ENCODE measurements at places on chromosomes 16 and 17. TPM values are rescaled to one million over a fixed set of nuclear protein-coding genes. Genes with fewer than 3 reads are reported as not detected.

DNA sequence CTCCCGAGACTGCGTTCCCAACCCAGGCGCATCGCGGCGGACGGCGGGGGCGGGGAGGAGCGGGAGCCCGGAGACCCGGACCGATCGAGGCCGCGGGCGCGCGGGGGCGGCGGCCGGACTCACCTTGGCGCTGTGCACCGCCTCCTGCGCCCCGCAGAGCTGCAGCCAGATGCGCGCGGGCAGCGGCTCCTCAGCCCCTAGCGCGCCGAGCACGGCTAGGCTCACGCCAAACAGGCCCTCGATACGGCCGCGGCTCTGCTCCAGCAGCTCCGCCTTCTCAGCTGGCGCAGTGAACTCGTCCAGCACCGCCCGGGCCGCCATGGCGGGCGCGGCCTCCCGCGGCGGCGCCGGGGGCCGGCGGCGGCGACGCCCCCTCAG is 339 bp downstream of the N4BP1 start:
- DNase-seq, result no peak

DNA sequence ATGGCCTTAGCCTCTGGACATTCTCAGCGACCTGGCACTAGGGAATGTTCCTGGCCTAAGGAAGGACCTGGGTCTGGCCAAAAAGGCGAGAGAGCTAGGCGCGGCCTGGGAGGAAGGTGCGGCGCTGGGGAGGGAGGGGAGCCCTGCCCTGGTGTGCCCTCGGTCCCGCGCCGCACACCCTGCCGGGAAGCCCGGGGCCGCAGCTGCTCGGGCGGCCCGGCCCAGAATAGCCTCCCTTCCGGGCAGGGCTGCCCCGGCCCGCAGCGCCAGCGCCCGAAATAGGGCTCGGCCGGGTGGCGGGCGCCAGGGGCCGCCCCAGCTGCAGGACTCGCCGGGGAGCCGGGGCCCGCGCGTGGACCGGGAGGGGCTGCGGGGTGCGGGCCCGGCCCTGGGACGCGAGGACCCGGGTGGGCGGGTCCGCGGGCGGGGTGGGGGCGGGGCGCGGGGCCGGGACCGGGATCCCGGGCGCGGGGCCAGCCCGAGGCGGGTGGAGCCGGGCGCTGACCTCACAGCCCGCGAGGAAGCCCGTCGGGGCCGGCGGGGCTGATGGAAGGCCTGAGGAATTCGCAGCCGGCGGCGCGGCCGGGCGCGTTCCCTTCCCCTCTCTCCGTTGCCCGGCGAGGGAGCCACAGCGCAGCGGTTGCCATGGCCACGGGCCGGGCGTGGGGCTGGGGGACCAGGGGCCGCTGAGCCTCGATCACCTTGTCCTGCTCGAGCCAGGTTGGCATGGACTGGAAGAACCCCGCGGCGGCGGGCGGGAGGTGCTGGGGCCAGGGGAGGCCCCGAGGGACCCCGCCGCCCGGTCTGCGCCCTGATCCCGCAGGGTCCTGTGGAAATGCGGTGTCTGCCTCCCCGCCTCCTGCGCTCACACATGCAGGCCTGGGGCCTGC is 18.1 kb downstream of the SOCS3 start:
- DNase-seq, result no peak

GRCh38 chr17:56593646-56594319 is at the start of gene NOG:
Gene NOG, plus strand, starts transcription at chr17:56593699. Its CDS starts 525 bp downstream, at chr17:56594224.
- DNase-seq, result peak; percentile 13

DNA sequence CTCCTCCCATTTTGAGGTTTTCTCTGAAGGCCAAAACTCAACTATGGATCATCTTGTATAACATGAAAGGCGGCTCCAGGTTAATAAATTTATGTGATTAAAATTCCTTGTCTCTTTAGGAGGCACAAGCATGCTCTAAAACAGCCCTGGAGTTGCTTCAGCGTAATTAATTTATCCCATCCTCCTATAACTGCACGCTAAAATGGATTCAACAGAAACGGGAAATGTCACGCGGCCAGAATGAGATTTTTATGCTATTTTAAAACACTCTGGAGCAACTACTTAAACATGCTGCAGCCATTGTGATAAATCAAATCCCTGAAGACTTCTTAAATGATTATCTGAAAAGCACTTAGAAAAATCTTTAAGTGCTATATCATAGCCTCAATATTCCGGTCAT is 106.6 kb downstream of the ADAMTS18 start:
- no peak for DNase-seq

DNA sequence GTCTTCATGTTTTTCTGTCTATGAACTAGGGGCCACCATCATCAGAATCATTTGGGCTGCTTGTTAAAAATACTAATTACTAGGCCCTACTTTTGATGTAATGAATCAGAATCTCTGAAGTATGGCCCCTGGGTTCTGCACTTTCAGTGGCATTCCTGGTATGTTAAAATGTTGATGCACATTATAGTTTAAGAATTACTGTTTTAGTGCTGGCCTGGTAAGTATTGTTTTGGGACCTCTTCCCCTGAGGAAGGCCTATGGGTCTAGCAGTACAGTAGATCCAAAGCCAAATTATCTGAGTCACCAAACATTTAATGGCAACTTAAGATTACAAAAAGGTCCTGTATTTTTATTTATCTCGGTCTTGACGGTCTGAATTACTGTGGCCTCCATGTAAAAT is 58.8 kb downstream of the AP2B1 start:
- no peak for DNase-seq

DNA sequence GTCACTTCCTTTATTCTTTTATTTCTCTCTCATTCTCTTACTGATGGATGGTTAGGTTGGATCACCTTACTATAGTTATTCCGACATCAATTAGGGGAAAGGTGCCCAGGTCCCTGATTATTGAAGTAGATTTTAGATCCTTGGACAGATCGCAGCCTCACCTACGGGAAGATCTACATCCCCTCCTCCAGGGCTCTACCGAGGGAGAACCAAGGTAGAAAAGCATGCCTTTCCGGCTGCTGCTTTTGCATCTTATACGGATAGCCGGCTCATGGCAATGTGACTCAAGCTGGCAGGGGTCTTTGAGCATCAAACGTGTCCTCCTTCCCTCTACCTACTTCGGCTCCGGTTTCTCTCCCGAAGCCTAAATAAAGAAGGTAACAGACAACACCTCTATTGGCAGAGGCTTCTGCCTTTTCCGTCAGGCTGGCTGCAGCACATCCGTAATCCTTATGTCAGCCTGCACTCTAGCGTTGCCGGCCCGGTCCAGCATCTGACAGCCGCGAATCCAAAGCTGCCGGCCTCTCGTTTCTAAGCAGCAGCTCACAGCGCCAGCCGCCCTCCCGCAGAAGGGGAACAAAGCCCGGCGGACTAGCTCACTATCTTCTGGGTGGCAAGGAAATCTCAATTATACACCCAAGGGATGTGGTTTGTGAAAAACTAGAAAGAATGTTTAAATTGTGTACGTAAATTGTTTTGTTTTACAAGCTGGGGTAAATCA is 46.9 kb downstream of the IRX6 start:
- peak; percentile 7 for DNase-seq

- peak; percentile 86 for DNase-seq
Observed at GRCh38 chr16:502179-502943, 25.2 kb upstream of the CAPN15 start.

DNA sequence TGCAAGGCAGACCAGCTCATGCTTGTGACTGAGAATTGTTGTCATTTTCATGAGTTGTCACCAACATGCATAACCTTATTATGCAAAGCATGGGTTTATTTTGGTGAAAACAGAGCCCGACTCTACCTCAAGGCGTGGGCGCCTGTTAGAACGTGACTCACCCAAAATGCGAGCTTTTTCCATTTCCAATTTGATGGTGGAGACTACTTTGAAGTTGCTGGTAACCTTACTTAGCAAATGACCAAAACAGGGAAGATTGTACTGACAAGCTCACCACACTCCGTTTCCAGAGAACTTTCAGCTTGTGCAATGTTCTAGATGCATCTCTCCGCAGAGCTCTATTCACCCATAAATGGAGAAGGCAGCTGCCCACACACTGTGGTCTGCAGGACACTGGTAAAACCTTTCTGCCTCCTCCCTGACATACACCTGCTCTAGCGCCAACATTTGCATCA is 284.5 kb downstream of the MAF start:
- DNase-seq, result no peak

DNA sequence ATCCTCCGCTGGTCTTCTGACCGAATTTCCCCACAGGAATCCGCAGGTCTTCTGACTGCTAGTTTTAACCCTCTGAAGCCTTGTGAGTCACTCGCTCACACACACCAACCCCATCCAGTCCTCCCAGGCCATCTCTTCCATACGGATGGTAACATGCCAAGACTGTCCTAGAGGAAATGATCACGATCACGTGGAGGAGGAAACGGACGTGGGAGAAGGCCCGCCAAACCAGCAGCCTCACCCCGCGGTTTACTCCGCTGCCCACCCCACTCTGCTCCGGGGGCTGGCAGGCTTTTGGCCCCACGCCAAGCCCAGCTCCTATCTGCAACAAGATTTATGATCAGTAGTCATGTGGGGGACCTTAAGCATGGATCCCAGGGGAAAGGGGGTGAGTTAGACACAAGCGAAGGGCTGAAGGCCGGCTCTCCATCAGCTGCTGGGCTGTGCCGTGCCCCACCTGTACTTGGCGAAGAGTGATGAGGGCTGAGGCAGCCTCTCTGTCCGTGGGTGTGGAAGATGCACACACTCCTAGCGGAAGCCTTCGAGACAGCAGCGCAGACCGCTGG is 1.5 kb upstream of the FAAP100 start:
- no peak for DNase-seq

GRCh38 chr16:86664522-86665318 is 86.4 kb downstream of the FOXL1 start:
- DNase-seq, result peak; percentile 84

- DNase-seq, result no peak
Observed at GRCh38 chr17:66527335-66527734, 224.9 kb downstream of the PRKCA start.

- DNase-seq, result no peak
Observed at GRCh38 chr17:6162216-6162615, 92.0 kb downstream of the WSCD1 start.

DNA sequence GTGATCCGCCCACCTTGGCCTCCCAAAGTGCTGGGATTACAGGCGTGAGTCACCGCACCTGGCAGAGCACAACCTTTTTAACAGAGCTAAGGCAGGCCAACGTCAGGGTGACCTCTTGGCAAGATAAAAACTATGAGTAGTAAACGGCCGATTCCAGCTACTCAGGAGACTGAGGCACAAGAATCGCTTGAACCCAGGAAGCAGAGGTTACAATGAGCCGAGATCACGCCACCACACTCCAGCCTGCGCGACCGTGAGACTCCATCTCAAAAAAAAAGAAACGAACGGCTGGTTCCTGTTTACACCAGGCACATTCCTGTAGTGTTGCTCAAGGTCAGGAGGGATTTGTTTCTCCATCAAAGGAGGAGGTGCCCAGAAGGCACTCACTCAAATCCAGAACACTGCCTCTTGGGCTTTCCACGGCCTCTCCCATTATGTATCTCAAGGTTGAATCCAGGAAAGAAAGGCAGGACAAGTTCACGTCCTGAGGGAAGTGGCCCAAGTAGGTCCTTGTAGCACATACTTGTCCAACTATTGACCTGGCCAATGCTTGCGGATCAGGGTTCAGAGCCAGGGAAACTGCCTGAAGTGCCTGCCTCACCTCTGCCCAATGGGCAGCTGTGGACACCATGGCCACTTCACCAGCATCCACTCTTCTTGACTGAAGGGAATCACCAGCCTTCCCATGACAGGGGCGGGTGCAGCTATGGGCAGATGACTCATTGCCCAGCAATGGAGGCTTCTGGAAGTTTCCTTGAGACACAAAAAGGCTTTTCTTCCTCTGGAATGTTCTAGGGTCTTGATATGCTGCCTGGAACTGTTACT is 13.5 kb downstream of the KNOP1 start:
- DNase-seq, result no peak

DNA sequence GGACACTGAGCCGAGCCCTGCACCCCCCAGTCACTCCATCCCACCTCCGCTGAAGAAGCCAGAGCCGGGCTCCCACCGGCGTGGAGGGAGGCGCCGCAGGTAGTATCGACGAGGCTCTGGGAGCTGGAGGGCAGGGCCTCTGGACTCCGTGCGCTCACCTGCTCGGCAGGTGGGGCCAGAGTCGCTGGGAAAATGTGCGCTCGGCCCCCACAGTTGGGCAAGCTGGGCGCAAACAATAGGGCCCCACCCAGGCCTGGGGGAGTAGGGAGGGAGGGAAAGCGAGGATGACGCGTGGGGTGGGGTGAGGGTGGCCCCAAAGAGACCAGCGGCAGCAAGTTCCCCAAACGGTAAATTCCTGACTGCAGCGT is 668 bp downstream of the JUP start:
- DNase-seq, result no peak

The MPV17L gene
- 33.6 TPM for polyA plus RNA-seq

The SEC14L1 gene
- 27.0 TPM for polyA plus RNA-seq

The PYCARD gene
- 9.2 TPM for polyA plus RNA-seq

The AATK gene
- polyA plus RNA-seq, result 5.2 TPM

Measured in HepG2 (cell line).